ENCODE measurements at places on chromosomes 7 and 10. TPM values are rescaled to one million over a fixed set of nuclear protein-coding genes. Genes with fewer than 3 reads are reported as not detected.

OR9A2 gene
- not detected for total RNA-seq

TBXAS1 gene
- 13.3 TPM for total RNA-seq

DNA sequence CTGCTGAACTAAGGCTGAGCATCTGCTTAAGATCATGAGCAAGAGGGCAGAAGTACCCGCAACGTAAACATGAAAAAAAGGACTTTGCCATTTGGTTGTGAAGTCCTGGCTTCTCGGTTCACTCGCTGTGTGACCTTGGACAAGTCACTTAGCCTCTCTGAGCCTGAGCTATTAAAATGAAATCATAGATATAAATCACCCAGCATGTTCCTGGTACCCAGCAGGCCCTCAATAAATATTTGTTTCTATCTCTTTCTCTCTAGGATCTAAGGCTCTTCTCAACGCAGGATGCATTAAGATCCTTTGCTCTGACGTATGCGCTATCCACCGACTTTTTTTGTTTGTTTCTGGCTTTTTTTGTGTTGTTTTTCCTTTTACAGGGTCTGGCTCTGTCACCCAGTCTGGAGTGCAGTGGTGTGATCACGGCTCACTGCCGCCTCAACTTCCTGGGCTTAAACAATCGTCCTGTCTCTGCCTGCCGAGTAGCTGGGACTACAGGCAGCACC, 6.7 kb downstream of the HIP1 start:
- DNase-seq = no peak

GRCh38 chr10:78757344-78757925, 311.3 kb upstream of the ZMIZ1 start:
- DNase-seq = no peak
